CD4-positive, alpha-beta T cell treated with Interleukin-2 at 100 ng/mL for 4 hours (primary cell): ENCODE measurements at places on chromosomes 7 and 10.

- DNase-seq: no peak
Observed at GRCh38 chr7:36182854-36183604, 30.0 kb downstream of the EEPD1 start.

GRCh38 chr7:105734233-105734632, 142.2 kb downstream of the ATXN7L1 start:
- no peak for DNase-seq

GRCh38 chr7:538764-539685, 19.4 kb upstream of the PDGFA start:
- no peak for DNase-seq

DNA sequence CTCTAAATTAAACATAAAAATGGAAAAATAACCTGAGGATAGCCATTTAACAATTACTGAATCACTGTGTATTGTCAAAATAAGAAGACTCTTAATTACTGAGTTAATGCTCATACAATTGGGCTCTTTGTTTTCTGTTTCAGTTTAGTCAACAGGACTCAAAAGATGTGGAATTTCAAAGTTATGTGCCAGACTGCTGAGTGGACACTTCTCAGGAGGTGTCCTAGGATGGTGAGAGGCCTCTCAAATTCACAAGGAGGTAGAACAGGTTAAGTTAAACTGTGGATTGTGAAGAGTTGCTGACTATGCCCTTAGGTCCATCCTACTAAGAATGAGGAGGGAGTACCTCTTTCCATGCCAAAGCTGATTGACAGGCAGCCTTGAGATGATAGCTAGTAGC, 157.7 kb upstream of the CHRM2 start:
- no peak for DNase-seq

GRCh38 chr7:157887400-157887799, 550.6 kb downstream of the DNAJB6 start:
- DNase-seq: no peak

- DNase-seq: no peak
Observed at GRCh38 chr10:51029172-51029641, 45.1 kb upstream of the PRKG1 start.

DNA sequence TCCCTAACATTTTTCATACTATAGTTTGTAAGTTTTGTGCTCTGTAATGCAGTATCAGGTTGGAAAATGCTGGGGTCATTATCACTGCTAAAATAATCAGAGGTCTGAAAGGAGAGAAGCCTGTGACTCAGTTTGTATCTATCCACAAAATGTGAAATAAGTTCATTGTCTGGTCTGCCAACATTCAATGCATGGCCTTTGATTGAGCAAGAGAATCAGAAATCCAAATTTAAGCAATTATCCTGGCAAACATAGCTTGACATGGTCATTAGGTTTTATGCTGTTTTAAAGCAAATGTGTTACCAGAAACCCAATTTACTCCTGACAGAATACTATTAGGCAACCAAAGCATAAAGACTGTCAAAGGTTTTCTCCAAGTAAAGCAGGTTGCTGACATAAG, 709.7 kb upstream of the SEMA3D start:
- no peak for DNase-seq

GRCh38 chr10:129426606-129427005, 40.4 kb upstream of the MGMT start:
- DNase-seq: no peak

- no peak for DNase-seq
Observed at GRCh38 chr7:72016574-72016973, 395.6 kb downstream of the CALN1 start.

- no peak for DNase-seq
Observed at GRCh38 chr7:114589436-114589835, 174.8 kb downstream of the FOXP2 start.

- no peak for DNase-seq
Observed at GRCh38 chr7:130940326-130940725, 206.3 kb upstream of the KLF14 start.

GRCh38 chr7:154372011-154372601, 319.9 kb downstream of the DPP6 start:
- DNase-seq: no peak
